ENCODE measurements at places on chromosomes 7 and 10. TPM values are rescaled to one million over a fixed set of nuclear protein-coding genes. Genes with fewer than 3 reads are reported as not detected.
A peak's percentile ranks its signal among the peaks of the same experiment; 100 is the strongest.

DNA sequence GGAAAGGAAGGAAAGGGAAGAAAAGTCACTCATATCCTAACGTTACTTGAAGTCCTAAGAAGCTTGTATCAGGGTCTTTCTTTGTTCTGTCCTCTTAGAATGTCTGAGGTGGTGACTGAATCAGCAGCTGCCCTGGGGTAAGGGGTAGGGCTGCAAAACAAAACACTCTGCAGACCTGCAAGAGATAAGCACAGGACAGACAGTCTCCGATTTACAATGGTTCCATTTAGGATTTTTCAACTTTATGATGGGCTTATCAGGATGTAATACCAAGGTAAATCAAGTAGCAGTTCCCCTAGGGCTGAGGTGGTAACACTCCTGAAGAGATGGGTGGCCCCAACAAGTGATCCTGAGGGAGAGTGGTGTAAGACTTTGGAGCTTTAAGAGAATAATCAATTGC, 16.5 kb downstream of the KDM7A start:
- DNase-seq = no peak

Gene FAM149B1
- 8.9 TPM for total RNA-seq

- DNase-seq = peak; percentile 60
Observed at GRCh38 chr10:112950714-112951358, 789 bp downstream of the TCF7L2 start.

- DNase-seq = no peak
Observed at GRCh38 chr7:86955895-86956503, 103.5 kb downstream of the ELAPOR2 start.

GRCh38 chr7:138417078-138417700, 42.9 kb upstream of the TRIM24 start:
- no peak for DNase-seq

DNA sequence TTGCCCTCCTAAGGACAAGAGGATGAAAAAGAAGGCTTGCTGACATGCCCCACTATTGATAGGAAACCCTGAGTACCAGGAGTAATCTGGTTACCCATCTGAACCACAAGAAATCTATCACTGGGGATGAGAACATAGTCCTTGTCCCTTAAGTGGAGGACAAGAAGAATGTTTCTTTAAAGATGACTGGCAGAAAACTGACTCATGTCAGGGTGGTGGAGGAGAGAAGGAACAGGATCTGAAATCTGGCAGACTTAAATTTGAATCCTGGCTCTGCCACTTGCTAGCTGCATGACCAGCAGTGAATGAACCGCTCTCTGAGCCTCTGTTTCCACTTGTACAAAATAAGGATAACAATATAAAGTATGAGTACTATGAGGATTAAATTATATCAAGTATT, 38.9 kb upstream of the XPNPEP1 start:
- DNase-seq = no peak

Gene TWIST1
- total RNA-seq = 0.20 TPM

Gene NPY
- not detected for total RNA-seq

GRCh38 chr7:11579141-11579540, 252.9 kb downstream of the THSD7A start:
- no peak for DNase-seq

GRCh38 chr10:132105302-132105995, 39.7 kb downstream of the JAKMIP3 start:
- no peak for DNase-seq

Gene ZNF467
- total RNA-seq = 2.8 TPM

Gene VDAC2
- 342 TPM for total RNA-seq

DNA sequence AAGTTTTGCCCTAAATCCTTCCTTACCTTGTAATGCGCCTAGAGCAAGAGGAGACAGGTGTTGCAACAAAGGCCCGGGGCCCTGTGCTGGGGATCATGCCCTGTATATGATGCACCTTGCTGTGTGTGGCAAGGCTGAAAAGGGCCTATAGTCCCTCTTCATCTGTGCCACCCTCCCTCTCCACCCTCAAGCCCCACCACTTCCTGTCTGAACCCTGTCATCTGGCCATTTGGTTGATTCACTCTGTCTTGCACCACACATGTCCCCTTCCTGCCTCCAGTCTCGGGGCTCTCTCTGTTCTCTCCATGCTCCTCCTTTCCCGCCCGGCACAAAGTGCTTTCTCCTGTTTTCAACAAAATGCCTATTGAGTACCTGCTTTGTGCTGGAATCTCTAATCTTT, 11.5 kb upstream of the MALSU1 start:
- no peak for DNase-seq

DNA sequence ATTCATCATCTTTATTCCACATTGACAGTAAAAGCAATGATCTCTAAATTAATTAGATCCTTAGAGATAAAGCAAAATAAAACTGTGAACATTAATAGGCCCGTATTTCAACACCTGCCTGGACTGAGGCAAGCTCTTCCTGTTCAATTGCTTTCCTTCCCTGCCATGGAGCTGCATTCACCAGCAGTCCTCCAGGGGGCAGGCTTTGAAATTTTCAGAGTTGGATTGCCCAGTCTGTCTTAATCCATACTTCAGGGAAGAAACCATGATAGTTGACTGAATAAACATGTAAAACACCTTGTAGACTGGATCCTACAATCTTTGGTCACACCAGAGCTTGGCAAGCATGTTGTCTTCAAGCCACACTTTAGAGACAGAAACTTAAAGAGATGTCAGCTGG, 936.6 kb downstream of the NRG3 start:
- no peak for DNase-seq

DNA sequence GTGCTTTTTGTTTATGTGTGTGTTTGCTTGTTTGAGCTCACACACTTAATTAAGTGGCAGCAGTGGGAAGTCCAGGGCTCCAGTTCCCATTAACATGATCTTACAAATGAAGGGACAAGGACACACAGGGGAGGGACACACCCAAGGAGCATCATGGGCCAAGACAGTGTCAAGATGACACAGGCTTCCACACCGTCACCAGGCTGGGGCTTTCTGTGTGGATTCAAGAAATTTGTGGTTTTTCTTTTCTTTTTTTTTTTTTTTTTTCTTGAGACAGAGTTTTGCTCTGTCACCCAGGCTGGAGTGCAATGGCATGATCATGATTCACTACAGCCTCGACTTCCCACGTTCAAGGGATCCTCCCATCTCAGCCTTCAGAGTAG, 173.6 kb downstream of the KIAA1217 start:
- DNase-seq = no peak

GRCh38 chr7:17486835-17487234, 188.4 kb downstream of the AHR start:
- no peak for DNase-seq

- no peak for DNase-seq
Observed at GRCh38 chr7:158097453-158098124, 490.0 kb downstream of the PTPRN2 start.

GRCh38 chr10:130932326-130933007, 379.1 kb downstream of the TCERG1L start:
- DNase-seq = no peak

GRCh38 chr10:80528185-80528700, 9.5 kb upstream of the SH2D4B start:
- DNase-seq = peak; percentile 38

GRCh38 chr10:82742478-82742877, 867.5 kb downstream of the NRG3 start:
- no peak for DNase-seq

Gene PAPSS2
- 4.7 TPM for total RNA-seq

DNA sequence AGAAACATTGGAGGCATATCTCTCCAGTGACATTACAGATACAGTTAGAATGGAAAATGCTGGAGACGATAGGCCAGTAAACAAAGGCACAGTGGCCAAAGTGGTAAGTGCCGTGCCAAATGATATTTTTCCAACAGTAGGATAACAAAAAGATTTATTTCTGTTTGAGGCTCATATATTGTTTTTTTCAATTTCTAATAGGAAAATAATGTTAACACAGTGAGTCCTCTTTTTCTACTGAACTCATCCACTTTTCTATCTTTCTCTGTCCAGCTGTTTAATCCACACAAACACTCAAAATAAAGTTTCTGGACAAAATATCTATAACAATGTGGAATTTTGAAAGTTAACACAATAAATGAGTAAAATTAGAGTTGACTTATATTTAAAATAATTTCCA, 201.3 kb downstream of the SEMA3E start:
- DNase-seq = no peak

DNA sequence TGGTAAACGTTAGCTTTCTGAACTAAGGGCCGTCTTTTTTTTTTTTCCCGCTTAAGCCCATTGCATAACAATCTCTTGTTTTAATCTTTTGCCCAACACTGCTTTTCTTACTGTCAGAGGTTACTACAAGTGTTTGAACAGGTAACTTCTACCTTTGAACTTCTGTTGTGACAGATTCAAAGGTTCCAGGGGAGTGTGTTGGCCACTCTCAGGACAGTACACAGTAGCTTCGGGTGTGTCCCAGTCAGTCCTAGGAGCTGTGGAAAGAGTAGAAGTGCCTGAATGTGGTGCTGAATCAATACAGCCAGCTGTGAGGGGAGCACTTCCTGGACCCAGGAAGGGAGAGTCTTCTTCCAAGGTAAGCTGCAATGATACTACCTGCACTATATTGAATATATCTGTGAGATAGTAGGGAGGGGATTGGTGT, at the start of gene ACSL5:
Gene ACSL5 (plus strand): TSS at position 205 of the 427 bp plus-strand sequence. CDS start 20,831 bp downstream, outside the sequence.
- no peak for DNase-seq

Gene DPP6
- total RNA-seq = 1.8 TPM

Measured in psoas muscle (tissue), 8 donors.